ENCODE measurements at places on chromosomes 3 and 15. TPM values are rescaled to one million over a fixed set of nuclear protein-coding genes. Genes with fewer than 3 reads are reported as not detected.

The CPLX3 gene
- total RNA-seq, result 0.20 TPM

The RABL3 gene
- total RNA-seq, result 10.4 TPM

The TMOD2 gene
- 10.2 TPM for total RNA-seq

The APOD gene
- total RNA-seq, result 24.9 TPM

The LACTB gene
- 12.4 TPM for total RNA-seq

The ZMYND10 gene
- total RNA-seq, result 0.89 TPM

The STAC gene
- total RNA-seq, result 12.6 TPM

The UBE3A gene
- total RNA-seq, result 109 TPM

The RBP2 gene
- total RNA-seq, result not detected

The ANKRD34C gene
- total RNA-seq, result not detected

The CRABP1 gene
- 9.0 TPM for total RNA-seq

The NECTIN3 gene
- total RNA-seq, result 13.7 TPM

The SACM1L gene
- total RNA-seq, result 45.5 TPM

The SLITRK3 gene
- total RNA-seq, result 0.10 TPM

The DPPA2 gene
- not detected for total RNA-seq

The TRPM1 gene
- total RNA-seq, result 3.5 TPM

The WWTR1 gene
- total RNA-seq, result 83.2 TPM

The ATP13A5 gene
- 3.7 TPM for total RNA-seq

The ONECUT1 gene
- total RNA-seq, result not detected

The CEP70 gene
- 29.7 TPM for total RNA-seq

The TM2D3 gene
- 42.6 TPM for total RNA-seq

The UNC45A gene
- 45.0 TPM for total RNA-seq

The CACNA2D2 gene
- 1.4 TPM for total RNA-seq

The GNAT1 gene
- total RNA-seq, result 0.20 TPM

The SLC12A6 gene
- total RNA-seq, result 18.3 TPM

The HOMER2 gene
- 16.8 TPM for total RNA-seq

The ITIH4 gene
- total RNA-seq, result 4.6 TPM

The MFGE8 gene
- total RNA-seq, result 51.5 TPM

The PIK3CA gene
- 35.9 TPM for total RNA-seq

The SLC12A1 gene
- total RNA-seq, result not detected

The IGSF11 gene
- total RNA-seq, result 1.6 TPM

The CD200 gene
- total RNA-seq, result 12.2 TPM
